ENCODE measurements at places on chromosomes 7 and 10. TPM values are rescaled to one million over a fixed set of nuclear protein-coding genes. Genes with fewer than 3 reads are reported as not detected.
A peak's percentile ranks its signal among the peaks of the same experiment; 100 is the strongest.

PRLHR gene
- polyA plus RNA-seq, result not detected

SPACDR gene
- 1.2 TPM for polyA plus RNA-seq

RAB19 gene
- polyA plus RNA-seq, result 0.39 TPM

DNA sequence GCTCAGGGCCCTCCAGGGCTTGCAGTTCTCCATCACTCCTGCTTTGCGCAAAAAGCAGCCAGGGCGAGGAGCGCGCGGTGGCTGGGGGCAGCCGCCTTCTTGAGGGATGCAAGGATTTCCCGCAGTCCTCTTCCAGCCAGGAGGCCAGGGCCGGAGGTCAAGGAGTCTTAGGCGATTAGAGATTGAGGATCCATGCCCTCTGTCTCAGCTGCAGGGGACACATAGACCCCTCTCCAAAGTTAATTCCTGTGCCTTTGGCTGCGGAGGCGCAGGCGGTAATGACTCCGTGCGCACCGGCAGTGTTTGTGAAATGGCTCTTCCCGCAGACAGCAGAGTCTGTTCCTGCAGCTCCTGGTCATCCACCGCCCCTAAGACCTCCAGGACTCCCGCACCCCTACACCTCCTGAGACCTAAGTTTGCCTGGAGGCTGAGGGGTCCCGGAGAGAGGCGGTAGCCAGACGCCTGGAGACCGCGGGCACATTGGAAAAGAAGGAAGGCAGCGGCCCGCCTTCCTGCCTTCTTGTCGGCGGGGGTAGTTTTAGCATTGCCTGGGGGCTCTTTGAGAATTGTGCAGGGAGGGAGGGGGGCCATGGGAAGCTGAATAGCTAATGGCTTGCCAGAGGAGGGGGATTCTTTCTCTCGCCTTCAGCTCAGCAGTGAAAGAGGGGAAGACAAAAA is 3.3 kb upstream of the NEUROG3 start:
- no peak for DNase-seq

DNA sequence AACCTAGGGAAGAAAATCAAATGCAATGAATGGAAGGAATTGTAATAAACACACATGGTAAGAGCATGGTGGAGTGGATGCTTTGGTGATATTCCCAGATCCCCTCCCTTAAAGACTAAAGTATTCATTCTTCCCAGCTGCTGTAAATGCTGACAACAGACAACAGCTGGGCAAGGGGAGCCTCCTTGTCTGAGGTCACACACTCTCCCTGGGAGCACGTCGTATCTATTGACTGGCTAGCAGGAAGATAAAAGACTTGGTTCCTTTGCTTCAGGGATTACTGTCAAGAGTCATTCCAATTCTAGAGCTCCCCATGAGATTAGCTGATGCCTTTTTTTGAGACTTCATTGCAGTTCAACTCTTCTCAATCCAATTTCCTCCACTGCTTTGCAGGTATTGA is 443.5 kb upstream of the ETV1 start:
- no peak for DNase-seq

- no peak for DNase-seq
Observed at GRCh38 chr10:30103595-30104320, 44.4 kb upstream of the JCAD start.

DNA sequence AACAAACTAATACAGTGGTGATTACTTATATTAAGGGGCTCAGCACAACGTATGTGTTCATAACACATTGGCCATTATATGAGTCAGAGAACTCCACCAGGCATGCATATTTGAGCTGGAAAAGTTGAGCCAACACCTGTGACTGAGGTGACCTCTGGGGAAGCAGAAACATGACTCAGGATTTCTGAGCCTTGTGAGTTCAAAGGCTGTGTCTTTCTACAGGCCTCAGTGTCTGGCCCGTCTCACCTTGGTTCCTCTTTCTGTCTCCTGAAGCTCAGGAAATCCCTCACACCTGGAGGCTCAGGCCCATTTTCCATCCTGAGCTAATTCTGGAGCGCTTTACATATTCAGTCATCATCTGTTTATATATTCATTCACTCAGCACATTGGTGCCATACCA is 230.9 kb upstream of the AGK start:
- DNase-seq, result no peak

SPDYE3 gene
- polyA plus RNA-seq, result 6.7 TPM

DNA sequence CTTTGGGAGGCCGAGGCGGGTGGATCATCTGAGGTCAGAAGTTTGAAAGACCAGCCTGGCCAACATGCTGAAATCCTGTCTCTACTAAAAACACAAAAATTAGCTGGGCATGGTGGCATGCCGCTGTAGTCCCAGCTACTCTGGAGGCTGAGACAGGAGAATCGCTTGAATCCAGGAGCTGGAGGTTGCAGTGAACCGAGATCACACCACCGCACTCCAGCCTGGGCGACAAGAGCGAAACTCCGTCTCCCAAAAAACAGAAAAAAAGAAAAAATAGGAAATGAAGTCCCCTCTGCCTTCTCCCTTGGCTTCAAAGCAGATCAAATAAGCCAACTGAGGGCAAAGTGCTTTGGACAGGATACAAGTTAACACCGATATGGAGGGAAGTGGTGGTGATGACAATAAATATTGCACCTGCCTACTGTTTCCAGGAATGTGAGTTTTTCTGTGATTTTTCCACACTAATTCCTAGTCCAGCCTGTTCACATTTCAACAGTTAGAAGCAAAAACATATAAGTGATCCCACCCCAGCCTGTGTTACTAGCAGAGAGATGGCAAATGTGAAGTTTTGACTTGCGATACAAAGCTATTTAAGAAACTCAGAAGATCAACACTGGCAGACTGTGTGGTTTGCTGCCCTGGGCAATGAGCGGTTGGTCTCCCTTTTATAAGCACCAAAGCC is 291.2 kb upstream of the AOAH start:
- no peak for DNase-seq

DNA sequence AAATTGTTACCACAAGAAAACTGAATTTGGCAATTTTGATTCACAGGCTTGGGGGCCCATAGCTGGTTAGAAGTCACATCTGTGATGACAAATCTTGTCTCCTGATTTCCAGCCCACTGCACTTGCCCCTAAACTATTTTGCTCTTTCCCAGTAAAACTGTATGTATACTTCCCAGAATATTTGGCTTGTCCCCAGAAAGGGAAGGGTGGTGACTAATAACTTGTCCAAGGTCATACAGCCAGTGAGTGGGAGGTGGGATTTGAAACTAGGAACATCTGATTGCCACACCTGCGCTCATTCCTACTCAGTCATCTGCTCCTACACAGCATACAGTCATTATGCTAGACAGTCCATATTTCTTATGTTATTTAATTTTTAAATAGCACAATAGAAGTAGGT is 304.5 kb downstream of the SDHAF3 start:
- no peak for DNase-seq

- DNase-seq, result no peak
Observed at GRCh38 chr10:16944402-16944801, 127.2 kb upstream of the RSU1 start.

DNA sequence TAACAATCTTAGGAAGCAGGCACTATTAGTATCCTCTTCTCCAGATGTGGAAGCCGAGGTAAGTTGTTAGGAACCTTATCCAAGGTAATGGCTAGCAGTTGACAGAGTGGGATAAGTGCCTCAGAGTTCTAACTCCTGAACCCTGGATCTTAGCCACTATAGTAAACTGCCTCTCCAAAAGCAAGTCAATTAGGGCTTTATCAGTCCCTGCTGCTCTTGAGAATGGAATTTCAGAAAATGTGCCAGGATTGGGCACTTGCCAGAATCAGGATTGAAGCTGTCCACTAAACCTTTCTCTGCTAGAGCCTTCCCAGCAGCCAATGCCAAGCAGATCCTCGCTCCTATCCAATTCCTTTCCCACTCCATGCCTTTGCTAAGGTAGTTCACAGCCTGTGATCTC is 777.5 kb upstream of the POM121L12 start:
- DNase-seq, result no peak

DNA sequence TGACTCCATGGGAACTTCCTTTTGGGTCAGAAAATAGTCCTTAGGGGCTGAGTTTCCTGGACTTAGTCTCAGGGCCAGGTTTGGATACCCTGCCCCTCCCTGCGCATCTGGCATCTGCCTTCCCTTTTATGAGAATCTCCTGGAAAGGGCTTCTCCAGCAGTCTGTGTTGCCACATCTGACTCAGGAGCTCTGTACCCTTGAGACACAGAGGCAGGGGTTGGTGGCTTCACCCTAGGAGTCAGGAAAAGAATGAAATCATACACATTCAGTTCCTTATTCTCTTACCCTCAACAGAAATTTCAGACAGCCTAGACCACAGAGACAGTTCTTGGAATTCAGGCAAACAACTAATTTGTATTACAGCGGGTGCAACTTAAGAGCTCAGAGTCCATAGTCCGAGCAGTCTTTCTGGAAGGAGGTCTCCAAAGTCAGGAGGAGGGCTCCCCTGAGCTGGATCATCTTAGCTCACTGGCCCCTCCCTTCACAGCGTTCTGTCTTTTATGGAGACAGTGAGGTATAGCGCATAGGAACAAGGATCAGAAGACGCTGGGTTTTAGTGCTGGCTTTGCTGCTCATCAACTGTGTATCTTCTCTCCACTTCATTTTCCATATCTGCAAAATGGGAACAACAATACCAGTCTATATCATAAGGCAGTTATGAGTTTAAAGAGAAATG is 3.0 kb upstream of the PLAU start:
- no peak for DNase-seq

VIPR2 gene
- polyA plus RNA-seq, result 1.2 TPM

DNA sequence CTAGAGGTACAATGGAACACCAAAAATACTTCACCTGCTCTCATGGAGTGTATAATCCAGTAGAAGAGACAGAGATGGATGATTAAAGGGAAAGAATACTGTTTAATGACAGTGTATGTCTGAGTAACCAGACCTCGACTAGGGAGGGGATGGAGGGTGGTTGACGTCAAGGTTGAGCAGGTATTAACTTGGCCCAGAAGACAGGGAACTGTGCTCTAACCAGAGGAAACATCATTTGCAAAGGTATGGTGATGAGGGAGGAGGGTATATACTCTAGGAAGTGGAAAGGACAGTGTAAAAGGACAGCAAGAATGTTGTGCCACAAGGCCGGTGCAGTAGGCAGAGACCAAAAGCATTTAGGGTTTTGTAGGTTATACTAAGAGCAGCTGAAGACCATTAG is 2.9 kb downstream of the MIOS start:
- no peak for DNase-seq

- DNase-seq, result peak; percentile 56
Observed at GRCh38 chr10:10055656-10056442, 961.8 kb upstream of the CELF2 start.

GJD4 gene
- not detected for polyA plus RNA-seq

IQUB gene
- polyA plus RNA-seq, result 1.1 TPM

CLDN4 gene
- 1.9 TPM for polyA plus RNA-seq

DNA sequence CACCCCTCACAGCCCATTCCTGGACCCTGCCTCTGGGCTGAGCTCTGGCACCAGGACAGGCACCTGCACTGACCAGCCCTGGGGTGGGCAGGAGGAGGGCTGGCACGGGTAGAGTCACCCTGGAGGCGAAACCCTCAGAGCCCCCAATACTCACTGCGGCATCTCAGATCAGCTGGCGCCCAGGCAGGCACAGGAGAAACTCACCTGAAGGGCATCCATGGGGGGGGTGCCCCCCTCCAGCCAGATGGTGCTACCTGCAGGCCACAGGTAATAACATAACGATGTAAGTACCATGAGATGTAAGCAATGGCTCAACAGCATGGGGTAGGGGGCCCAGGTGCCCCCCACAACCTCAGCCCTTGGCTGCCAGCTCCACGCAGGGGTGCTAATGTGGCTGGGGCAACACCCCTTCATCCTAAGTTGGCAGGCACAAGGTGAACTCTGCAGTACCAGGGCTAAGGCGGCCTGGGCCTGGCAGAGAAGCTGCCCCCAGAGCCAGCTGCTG is 12.1 kb upstream of the PYROXD2 start:
- no peak for DNase-seq

RNLS gene
- 6.9 TPM for polyA plus RNA-seq

ABCC2 gene
- 0.12 TPM for polyA plus RNA-seq

DNA sequence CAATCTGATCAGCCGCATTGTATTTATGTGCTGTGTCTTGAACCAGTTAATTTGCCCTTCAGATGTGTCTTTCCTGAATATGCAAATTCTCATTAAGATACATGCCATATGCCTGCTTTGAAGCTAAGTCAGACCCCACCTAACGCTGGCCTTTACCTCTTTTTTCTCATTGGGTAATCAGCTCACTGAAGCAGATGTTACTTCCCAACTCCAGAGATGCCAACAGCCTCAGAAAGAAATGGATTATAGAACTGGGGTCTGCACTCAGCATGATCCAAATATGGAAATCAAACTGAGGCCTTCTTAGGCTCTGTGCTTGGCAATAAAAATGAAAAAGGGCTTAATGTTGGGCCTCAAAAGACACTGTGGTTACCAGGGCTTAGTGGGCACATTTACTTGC is 113.9 kb downstream of the FZD1 start:
- no peak for DNase-seq

- peak; percentile 70 for DNase-seq
Observed at GRCh38 chr7:45924283-45924682, 3.2 kb upstream of the IGFBP3 start.

SPDYE9 gene
- 1.1 TPM for polyA plus RNA-seq

TBRG4 gene
- 74.2 TPM for polyA plus RNA-seq

GRCh38 chr7:147400925-147401324 is 1189.6 kb upstream of the C7orf33 start:
- no peak for DNase-seq

DNA sequence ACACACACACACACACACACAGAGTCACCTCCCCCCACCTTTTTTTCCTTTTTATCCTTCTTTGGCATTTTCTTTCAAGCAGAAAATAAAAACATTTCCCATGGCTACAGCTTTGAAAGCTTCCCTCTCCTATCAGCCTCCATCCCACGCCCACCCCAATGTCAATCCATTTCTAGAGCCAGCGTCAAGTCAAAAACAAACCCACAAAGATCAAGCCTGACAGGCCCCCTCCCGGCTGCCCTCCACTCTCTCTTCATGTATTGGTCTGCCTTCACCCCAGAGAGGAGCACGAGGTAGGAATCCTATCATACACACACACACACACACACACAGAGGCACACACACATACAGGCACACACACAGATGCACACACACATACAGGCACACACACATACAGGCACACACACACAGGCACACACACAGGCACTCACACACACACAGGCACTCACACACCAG is 8.0 kb upstream of the TNRC18 start:
- DNase-seq, result no peak
